Activated B cell treated with CpG ODN at 0.5 μM for 24 hours (primary cell): ENCODE measurements at places on chromosomes 2 and 18. TPM values are rescaled to one million over a fixed set of nuclear protein-coding genes. Genes with fewer than 3 reads are reported as not detected.

The SLC38A11 gene
- 2.2 and 2.6 TPM in 2 replicates for total RNA-seq

GRCh38 chr18:57780706-57781347 lies 22.3 kb downstream of the ATP8B1 start:
- no peak for DNase-seq

DNA sequence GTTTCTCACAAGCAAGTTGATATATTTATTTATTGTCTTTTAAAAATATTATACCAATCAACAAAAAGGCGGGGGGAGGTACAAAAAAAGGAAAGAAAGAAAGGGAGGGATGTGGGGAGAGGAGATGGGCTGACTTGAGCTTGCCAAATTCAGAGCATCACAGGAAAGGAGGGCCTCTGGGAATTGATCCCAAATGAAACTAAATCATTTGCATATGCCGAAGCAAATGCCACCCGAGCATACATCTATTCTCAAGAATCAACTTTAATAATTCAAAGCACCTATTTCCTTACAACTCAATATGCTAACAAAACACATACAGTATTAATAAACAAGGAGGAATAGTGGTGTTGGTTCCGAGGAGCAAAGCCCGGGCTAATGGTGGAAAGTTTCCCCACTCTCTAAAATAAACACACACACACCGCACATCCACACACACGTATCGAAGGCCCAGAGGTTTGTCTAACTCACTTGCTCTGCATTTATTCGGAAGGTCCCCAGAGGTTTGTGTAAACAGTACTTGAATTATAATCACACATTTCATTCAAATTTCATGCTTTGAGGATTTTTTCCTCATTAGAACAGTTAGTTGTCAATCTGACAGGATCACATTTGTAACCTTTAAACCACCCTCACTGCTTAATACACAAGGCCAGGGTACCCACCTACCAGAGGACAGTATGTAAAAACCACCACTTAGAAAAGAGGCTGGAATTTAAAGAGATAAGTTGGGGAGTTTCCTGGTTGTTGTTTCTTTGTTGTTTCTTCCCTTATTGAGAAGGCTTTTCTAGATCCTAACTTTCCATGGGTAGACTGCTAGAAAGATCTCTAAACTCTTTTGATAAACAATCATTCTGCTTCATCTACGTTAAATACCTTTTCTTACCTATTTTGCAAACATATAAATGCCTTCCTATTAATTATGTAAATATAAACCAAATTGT lies 264.7 kb downstream of the TCF4 start:
- no peak for DNase-seq

DNA sequence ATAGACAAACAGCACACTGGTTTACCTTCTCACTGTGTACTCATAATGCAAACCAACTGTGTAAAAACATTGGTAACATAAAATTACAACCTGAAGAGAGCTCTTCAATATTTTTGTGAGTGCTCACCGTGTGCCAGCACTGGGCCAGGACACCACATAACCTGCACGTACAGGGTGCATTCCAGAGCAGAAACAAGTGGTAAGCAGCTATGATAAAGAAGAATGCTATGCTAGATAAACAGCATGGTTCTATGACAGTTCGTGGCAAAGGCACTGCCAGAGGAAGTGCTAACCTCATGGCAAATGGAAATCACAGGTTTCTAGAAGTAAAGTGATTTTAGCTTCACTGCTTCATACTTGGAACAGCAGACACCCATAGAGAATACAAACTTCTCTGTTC lies 343.5 kb downstream of the MTX2 start:
- DNase-seq, result no peak
